ENCODE measurements at places on chromosomes 5 and 9.

- no peak for DNase-seq
Observed at GRCh38 chr5:14147210-14147609, 4.1 kb downstream of the TRIO start.

DNA sequence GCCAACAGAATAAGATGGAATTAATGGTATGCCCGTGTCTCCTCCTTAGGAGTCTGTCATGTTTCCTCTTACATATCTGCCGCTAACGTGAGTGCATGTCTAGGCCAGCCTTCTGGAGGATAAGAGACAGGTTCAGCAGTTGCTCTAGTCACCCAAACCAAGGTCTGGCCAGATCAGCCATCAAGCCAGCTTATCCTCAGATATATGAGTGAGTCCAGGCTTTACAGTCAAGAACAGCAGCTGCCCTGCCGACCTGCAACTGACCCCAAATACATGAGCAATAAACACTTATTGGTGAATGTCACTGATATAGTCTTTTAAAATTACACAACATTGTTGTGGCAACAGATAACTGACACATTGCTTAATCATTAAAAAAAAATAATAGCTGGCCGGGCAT, 123.5 kb downstream of the TSSK1B start:
- no peak for DNase-seq

GRCh38 chr9:129108805-129109536, 1.6 kb downstream of the CRAT start:
- no peak for DNase-seq

DNA sequence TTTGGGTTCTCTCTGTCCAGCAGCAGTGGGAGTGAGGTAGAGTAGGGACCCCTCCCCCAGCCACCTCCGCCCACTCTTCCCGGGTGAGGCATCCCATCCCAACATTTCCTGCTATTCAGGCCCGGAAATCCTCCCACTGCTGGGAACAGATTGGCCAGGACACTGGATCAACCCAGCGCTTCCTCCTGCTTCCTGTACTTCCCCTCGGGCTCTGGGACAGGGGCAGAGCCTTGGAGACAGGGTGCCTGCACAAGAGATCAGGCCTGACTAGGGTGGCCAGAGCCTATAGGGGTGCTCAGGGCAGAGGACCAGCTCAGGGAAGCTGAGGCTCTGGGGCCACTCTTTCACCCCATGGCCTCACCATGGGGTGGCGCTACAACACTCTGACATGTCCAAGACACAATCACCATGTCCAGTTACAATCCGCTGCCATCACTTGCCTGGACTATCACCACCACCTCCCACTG, 14.5 kb downstream of the SH2D3C start:
- peak; percentile 70 for DNase-seq

DNA sequence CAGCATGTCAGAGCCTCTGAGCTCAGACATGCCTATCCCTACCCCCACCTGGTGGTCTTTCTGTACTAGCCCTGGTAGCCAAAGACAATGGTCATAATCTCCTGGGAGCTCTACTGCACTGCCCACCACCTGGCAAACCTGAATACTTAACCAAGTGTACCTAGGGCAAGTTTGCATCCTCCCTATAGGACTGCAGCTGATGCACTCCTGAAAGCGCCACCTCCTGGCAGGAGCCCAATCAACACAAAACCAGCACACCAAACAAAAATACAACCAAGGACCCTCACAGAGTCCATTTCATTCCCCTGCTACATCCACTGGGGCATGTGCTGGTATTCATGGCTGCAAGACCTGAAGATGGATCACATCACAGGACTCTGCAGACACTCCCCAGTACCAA, 14.8 kb upstream of the FAM174A start:
- DNase-seq = no peak

GRCh38 chr5:153367466-153367865, 123.0 kb upstream of the GRIA1 start:
- no peak for DNase-seq

- peak; percentile 51 for DNase-seq
Observed at GRCh38 chr5:151483647-151484046, 36.2 kb downstream of the SLC36A1 start.

GRCh38 chr9:97395745-97396144, 16.2 kb upstream of the TDRD7 start:
- DNase-seq = no peak

DNA sequence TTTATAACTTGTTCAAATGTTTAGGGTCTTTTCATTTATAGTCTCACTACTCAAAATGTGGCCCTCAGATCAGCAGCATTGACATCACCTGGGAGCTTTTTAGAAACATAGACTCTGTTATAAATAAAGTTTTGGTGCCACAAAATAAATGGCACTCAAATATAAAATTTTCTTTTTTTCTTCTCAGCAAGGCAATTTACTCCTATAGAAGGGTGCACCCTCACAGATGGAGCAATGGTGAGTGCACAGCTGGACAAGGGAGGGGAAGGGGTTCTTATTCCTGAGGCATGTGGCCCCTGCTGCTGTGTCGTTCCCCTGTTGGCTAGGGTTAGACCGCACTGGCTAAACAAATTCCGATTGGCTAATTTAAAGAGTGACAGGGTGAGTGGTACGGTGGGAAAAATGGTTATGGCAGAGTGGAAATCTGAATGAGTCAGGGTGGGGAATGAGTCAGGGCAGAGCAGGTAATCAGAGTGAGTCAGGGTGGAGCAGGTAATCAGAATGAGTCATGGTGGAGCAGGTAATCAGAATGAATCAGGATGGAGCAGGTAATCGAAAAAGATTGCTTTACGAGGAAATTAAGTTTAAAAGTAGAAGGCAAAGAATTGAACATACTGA, 31.8 kb upstream of the C7 start:
- no peak for DNase-seq

DNA sequence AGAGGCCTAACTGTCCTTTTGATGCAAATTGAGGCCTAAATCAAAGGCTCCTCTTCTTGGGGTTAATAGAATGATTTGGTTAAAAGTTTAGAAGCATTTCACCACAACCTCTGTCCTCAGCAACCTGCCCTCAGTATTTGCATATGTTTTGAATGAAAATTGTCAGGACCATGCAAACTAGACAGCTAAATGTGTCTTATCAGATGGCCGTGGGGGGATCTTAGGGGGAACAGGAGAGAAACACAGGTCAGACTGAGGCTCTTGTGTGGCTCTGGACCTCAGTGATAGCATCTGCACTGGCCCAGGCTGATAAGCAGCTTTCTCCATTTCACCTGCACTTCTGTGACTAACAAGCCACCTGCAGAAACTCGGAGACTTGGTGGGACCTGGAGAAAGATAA, 49.0 kb downstream of the FOXI1 start:
- DNase-seq = no peak

- DNase-seq = no peak
Observed at GRCh38 chr9:27304521-27304920, 7.6 kb upstream of the EQTN start.

DNA sequence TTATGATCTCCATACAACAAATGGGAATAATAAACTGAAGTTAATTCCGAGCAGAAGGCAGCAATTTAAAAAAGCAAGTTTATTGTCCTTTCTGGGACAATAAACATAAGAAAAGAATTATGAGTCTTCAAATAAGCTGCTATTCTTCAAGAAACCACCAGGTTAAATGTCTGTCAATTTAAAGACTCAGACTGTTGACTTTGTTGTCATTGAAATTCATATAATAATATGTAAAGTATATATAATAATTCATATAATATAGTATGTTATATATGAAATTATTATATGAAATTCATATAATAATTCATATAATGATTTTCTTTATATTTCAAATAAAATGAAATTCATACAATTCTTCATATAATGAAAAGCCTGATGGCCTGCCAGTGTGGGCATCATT, 497.5 kb upstream of the RGMB start:
- no peak for DNase-seq

DNA sequence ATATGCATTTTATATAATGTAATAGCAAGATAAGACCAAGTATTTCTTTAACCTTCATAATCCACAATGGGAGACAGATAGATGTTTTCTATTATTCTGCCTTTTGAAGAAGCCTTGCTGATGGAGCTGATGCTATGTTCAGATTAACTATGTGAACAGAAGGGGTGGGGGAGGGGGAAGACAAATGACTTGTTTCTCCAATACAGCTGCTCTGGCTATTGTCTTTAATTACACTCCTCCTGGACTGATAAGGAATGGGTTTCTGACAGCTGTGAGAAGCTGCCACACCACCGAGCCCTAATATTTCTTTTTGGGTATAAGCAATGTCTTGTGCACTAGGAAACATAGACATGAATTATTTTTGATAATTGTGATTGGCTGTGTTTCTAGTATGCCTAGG, 62.0 kb downstream of the CAVIN4 start:
- DNase-seq = peak; percentile 91

DNA sequence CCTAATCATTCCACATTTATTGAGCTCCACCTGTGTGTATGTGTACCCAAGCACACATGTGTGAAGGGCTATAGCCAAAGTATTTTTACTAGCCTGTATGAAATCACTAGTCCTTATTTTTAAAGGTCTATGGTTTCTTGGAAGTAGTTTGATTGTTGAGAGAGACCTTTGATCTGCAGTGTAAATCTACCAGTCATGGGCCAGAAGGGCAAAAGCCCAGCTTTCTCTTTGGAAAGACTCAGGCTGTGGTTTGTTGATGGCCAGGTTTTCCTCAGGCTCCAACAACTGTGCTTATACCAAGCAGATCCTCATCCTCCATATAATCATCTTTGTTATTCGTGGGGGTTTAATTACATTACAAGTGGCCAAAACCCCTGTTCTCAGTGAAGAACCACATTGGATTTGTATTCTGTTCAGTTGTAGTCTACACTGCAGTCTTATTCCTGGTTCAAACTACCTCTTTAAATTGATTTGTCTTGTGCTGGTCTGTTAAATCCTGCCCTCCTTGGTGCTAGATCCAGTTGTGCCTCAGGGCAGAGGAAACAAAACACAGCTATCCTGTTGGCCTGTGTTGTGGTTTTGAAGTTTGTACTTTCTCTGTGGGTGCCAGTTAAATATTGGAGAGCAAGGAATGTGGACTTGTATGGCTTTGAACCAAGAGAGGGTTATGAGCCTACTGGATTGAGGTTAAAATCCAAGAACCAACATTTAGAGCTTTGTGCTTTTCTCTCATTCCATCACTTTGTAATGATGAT, 13.3 kb downstream of the CDC26 start:
- DNase-seq = no peak

GRCh38 chr5:94672746-94673145, 54.3 kb downstream of the SLF1 start:
- DNase-seq = peak; percentile 59

- DNase-seq = no peak
Observed at GRCh38 chr9:89780959-89781358, 176.1 kb downstream of the GADD45G start.

- DNase-seq = no peak
Observed at GRCh38 chr5:132259069-132259851, 1.8 kb downstream of the PDLIM4 start.

DNA sequence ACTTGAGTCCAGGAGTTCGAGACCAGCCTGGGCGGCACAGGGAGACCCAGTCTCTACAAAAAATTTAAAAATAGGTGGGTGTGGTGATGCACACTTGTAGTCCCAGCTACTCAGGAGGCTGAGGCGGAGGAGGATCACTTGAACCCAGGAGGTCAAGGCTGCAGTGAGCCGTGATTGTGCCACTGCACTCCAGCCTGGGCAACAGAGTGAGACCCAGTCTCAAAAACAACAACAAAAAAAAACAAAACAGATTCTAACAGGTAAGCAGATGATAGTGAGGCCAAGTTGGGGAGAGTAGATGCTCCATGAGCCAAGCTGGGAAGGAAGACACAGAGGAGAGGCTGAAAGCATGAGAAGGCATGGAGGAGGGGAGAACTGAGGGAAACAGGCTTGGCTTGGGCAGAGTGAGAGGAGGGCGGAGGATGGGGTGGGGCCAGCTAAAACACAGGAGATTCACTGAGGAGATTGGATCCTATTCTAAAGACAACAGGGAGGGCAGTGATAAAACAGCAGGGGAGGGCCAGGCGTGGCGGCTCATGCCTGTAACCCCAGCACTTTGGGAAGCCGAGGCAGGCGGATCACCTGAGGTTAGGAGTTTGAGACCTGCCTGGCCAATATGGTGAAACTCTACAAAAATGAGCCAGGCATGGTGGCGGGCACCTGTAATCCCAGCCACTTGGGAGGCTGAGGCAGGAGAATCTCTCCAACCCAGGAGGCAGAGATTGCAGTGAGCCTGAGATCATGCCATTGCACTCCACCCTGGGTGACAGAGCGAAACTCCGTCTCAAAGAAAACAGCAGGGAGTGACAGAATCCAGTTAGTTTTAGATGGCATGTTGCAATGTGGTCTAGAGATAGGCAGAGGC, 8.4 kb downstream of the RPS14 start:
- DNase-seq = peak; percentile 67

GRCh38 chr5:86570427-86571083, 47.2 kb upstream of the COX7C start:
- DNase-seq = no peak

DNA sequence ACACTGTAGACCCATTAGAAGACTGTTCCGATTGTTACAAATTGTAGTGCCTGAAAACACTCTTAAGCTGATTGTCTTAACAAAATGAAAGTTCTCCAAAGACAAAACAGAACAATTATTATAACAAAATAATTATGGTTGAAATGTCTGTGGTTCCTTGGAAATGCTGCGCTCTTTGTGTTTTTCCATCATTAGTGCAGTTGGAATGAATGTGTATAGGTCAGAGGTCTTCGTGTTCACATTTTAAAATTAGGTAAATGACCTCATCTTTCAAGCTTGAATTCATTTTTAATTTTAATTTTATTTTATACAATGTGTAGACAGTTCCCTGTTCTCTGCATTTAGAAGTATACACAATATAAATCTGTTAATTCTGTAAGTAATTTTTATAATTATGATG, 56.7 kb upstream of the NXNL2 start:
- DNase-seq = no peak

- no peak for DNase-seq
Observed at GRCh38 chr9:71896761-71897160, 14.2 kb downstream of the ABHD17B start.

GRCh38 chr5:33850100-33850594, 41.6 kb downstream of the ADAMTS12 start:
- DNase-seq = peak; percentile 6

GRCh38 chr5:106959387-106959786, 711.4 kb downstream of the EFNA5 start:
- no peak for DNase-seq

DNA sequence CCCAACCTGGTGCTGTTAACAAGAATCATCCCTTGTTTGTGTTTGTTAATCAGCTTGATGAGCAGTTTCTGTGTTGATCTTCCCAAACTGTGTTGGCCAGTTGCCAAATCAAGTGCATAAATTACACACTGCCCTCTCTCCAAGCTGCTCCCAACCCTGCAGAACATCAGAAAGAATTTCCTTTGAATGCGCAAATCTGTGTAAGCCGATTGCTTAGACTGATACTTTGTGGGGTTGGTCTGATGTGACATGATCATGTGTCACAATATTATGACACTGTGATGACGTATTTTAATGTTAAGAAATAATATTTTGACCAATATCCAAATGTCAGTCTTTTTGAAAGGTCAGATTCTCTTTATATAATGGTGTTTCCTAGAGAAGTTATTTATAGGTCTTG, 766.4 kb upstream of the WWC1 start:
- DNase-seq = no peak

DNA sequence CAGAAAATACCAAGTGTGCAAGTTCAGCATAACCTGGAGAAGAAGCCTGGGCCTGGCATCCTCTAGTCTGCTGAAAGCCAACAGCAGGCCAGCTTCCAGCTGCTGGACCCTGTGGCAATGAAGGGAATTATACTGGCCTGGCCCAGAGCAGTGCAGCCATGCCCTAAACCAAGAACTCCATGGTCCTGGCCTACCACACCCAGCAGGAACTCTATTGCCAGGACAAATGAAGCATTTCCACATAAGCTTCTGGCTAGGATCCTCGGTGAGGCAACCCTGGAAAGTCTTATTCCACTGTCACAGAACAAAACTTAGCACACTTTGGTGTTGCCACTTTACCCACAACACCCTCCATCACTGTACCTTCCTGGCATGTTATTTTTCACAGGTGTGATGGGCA, 35.5 kb downstream of the CDK5RAP2 start:
- DNase-seq = no peak

Data from hematopoietic multipotent progenitor cell treated with erythropoietin and hydrocortisone succinate and interleukin-3 and kit ligand, for 6 days (in vitro differentiated cells).